ENCODE measurements at places on chromosomes 3 and 15.

DNA sequence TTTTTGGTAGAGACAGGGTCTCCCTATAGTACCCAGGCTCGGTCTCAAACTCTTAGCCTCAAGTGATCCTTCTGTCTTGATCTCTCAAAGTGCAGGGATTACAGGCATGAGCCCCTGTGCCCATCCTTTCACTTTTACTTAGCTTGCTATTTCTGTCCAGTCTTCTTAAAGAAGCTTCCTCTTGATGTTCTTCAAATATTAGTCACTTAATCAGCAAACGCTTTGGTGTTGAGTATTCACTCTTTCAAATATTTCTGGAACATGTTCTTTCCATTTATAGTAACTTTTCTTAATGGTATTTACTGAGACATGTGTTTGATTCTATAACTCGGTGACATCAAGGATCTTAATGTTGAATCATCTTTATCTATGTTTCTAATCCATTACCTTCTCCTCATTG lies 122.1 kb downstream of the CNTN6 start:
- no peak for DNase-seq

DNA sequence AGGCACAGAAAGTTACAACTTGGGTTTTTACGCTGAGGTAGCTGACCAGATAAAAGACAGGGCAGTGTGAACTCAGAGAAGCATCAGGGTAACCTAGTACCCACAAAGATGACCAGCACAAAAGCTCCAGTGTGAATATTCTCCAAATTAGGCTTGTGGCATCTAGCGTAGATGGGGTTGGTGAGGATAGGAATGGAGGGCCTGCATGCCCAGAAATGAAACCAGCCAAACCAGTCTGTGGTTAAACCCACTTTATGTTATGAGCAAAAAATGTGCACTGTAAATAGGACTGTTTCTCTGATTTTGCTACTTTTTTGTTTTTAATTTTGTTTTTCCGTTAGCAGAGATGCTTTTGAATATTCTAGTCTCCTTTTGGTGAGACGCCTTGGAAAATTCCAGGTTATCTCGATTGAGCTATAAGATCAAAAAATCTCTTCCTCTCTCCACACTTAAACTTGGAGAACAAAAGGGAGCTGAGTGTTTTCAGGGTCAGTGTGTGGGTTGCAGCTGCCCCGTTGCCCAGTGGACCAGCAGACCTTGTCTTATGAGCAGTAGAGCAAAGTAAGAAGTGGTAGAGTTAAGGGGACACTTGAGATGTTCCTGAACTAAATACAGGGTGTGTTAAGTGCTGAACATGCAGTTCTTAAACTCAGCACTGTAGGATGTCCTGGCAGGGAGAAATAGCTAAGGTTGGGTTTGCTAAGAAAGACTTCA lies 132.9 kb downstream of the C3orf38 start:
- DNase-seq = no peak

GRCh38 chr3:5035113-5035512 lies 55.9 kb downstream of the BHLHE40 start:
- DNase-seq = no peak

GRCh38 chr15:39502082-39502447 lies 78.8 kb upstream of the THBS1 start:
- DNase-seq = no peak

- no peak for DNase-seq
Measured at GRCh38 chr3:111848778-111849177, 10.3 kb upstream of the PHLDB2 start.

DNA sequence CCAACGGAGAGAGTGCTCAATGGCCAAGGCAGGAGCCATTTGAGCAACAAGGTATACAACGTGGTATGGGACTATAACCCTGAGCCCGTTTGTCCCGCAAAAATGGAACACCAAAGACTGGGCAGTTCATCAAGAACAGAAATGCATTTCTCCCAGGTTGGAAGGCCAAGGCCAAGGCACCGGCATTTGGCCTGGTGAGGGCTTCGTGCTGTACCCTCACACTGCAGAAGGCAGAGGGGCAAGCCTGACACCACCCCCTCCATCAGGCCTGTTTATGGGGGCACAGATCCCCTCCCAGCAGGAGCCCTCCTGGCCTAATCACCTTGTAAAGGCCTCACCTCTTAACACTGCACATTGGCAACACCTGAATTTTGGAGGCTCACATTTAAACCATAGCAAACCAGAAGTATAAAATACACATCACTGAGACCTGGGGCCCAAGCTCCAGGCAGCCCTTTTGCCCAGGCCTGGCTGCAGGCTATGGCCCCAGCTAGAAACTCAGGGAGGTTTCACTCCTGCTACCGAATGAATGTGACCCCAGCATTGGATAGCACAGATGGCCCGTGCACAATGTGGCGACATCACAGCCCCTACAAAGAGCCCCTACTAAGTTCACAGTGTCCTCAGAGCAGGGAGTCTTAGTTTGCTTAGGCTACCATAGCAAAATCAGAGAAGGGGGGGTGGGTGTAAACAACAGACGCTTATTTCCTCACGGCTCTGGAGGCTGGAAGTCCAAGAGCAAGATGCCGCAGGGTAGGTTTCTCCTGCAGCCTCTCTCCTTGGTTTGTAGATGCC lies 47.1 kb downstream of the KLF15 start:
- no peak for DNase-seq

DNA sequence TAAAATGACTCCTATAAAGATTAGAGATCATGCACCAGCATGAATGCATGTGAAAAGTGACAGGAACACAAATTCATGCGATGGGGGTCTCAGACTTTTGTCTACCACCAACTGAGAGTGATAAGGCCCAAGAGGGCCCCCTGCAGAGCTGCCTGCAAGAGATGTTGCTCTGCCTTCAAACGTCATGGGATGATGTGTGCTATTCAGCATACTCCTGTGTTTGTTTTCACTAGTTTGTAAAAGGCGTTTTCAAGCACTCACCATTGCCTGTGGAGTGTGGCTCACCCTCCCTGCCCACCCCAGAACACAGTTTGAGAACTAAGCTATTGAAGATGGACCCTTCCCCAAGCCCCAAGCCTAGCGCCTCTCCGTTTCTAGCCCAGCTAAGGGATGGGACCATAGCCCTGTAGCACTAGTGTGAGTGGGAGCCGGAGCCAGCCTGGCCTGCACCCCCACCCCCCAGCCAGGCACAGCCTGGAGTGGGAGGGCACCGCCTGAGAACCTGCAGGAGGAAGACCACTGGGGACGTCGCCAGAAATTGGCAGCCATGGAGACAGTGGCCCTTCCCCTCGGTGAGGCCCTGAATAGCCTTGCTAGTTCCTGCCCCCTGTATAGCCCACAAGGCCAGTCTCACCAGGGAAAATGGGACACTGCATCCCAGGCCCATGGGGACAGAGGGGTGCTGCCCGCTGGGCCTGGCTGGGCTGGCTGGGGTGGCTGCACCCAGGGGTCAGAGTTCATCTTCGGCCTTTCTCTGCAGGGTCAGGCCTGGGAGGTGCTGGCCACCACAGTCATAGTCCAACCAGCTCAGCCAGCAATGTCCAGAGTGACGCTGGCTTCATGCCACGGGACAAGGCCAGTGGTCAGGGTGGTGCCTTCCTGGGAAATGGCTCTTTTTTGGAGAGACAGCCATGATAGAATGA lies 22.6 kb upstream of the KLF13 start:
- DNase-seq = no peak

- no peak for DNase-seq
Measured at GRCh38 chr3:95442766-95443165, 1371.6 kb upstream of the EPHA6 start.

- DNase-seq = no peak
Measured at GRCh38 chr15:98063315-98063714, 102.8 kb downstream of the ARRDC4 start.

- no peak for DNase-seq
Measured at GRCh38 chr3:18937574-18937973, 210.7 kb upstream of the KCNH8 start.
